Renal cortex interstitium (tissue), 15 donors: ENCODE measurements at places on chromosomes 5 and 9. TPM values are rescaled to one million over a fixed set of nuclear protein-coding genes. Genes with fewer than 3 reads are reported as not detected.

The CLIC3 gene
- polyA plus RNA-seq = 0.39 TPM

DNA sequence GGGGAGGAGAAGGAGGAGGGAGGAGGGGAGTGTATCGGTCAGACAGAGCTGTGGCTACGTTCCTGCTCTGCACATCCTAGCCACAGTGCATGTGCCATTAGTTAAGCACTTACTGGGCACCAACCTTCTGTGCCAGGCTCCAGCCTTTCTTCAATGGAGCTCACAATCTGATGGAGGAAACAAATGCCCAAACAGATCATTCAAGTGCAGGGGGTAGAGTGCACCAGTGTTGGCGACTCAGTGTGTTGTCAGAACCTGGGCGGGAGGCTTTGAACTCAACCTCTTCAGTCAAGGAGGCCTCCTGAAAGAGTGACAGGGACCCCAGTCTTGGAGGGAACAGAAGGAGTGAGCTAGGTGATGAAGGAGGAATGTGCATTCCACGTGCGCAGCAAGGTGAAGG, 51.9 kb upstream of the SHB start:
- no peak for DNase-seq

The MAMDC2 gene
- 5.7 TPM for polyA plus RNA-seq

- DNase-seq = no peak
These were observed 43.2 kb downstream of the EXD3 start for GRCh38 chr9:137379761-137380161.

GRCh38 chr5:132261881-132262845, 4.7 kb downstream of the PDLIM4 start:
- no peak for DNase-seq

DNA sequence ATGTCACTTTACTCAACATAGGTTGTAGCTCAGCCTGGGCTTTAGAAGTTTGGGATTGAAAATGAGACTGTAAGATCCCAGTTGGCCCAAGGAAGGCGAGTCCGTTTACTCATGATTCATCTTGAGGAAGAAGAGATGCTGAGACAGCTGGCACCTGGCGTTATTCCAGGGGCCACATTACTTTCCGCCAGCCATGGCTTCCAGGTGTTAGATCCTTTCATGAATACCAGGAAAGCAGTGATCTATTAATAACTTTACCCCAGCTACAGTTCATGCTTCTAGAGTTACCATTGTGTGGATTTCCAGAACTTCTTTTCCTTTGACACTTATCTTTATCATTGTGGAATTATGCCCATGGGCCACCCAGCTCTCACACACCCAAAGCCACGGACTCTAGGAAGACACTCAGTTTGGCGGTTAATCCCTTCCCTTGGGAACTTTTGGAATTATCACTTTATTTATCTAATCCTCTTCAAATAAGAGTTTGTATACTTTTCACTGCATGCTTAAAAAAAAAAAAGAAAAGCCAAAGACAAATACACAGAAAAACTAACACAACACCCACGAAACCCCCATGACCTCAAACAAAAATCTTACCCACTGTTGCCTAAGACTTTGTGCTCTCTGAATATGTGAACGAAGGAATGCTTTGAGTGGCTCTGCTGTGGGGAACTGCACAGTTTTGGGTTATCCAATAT, 26.9 kb downstream of the RAI14 start:
- DNase-seq = no peak

DNA sequence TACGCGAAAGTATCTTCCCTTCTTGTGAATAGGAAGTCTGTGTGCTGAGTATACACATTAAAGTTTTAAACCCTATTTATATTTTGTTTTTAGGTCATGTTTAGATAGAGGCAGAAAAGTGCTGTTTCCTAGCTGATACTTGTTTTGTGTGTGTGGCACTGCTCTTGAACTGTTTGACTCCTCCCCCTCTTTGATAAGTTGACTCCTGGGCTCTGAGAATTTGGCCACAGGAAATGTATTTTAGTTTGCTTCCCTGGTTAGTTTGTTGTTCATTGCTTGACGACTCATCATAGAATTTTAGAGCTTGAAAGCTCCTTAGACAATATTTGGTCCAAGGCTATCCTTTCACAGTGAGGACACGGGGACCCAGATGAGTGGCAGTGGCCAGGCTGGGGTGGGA, 2.0 kb upstream of the CDC14B start:
- DNase-seq = no peak

The FCN2 gene
- polyA plus RNA-seq = 0.41 TPM

The ARHGEF28 gene
- 70.9 TPM for polyA plus RNA-seq
